Left lung (tissue), 14 donors: ENCODE measurements at places on chromosomes 11 and 22. TPM values are rescaled to one million over a fixed set of nuclear protein-coding genes. Genes with fewer than 3 reads are reported as not detected.

GRCh38 chr11:19555266-19555665 is 157.4 kb upstream of the NAV2 start:
- no peak for DNase-seq

GRCh38 chr11:112477581-112478317 is 217.1 kb upstream of the PLET1 start:
- DNase-seq = no peak

GRCh38 chr22:36155702-36156101 is 4.9 kb downstream of the APOL3 start:
- no peak for DNase-seq

GRCh38 chr22:26536056-26536761 is 23.9 kb upstream of the TFIP11 start:
- no peak for DNase-seq

- no peak for DNase-seq
These were observed 26.9 kb upstream of the LDHA start for GRCh38 chr11:18367431-18367830.

GRCh38 chr22:30742291-30743256 is 47.9 kb downstream of the OSBP2 start:
- no peak for DNase-seq

- DNase-seq = no peak
These were observed 21.1 kb downstream of the FAM76B start for GRCh38 chr11:95768521-95768920.

- DNase-seq = no peak
These were observed 137.5 kb downstream of the FAM76B start for GRCh38 chr11:95652002-95652472.

Gene CFAP300
- 8.7 TPM for polyA plus RNA-seq

Gene TIMP3
- 168 TPM for polyA plus RNA-seq

Gene MPZL2
- polyA plus RNA-seq = 68.8 TPM

Gene EMID1
- polyA plus RNA-seq = 110 TPM
